Activated naive CD8-positive, alpha-beta T cell treated with anti-CD3 and anti-CD28 coated beads, Interleukin-2, amount 10 ng/mL, durations not matched to agents 7 days and 5 days (primary cell): ENCODE measurements at places on chromosomes 1 and 21. TPM values are rescaled to one million over a fixed set of nuclear protein-coding genes. Genes with fewer than 3 reads are reported as not detected.

Gene RIMKLA
- 3.6 TPM for total RNA-seq

Gene MPZ
- 9.5 TPM for total RNA-seq

Gene LRRC39
- 0.96 TPM for total RNA-seq

- no peak for DNase-seq
- H3K4me1 ChIP-seq = peaks cover 15% of the 10 kb centered on the region
- no peak overlapping the region for H3K27ac ChIP-seq
Observed at GRCh38 chr1:246609632-246610031, 43.4 kb downstream of the CNST start.

- H3K27ac ChIP-seq = no peak overlapping the region
- no peak overlapping the region for H3K4me3 ChIP-seq
- peaks cover 8% of the 10 kb centered on the region for H3K4me1 ChIP-seq
- DNase-seq = no peak
- no peaks in the 10 kb centered on the region for H3K36me3 ChIP-seq
Observed at GRCh38 chr1:226546926-226547325, 1.6 kb upstream of the STUM start.

DNA sequence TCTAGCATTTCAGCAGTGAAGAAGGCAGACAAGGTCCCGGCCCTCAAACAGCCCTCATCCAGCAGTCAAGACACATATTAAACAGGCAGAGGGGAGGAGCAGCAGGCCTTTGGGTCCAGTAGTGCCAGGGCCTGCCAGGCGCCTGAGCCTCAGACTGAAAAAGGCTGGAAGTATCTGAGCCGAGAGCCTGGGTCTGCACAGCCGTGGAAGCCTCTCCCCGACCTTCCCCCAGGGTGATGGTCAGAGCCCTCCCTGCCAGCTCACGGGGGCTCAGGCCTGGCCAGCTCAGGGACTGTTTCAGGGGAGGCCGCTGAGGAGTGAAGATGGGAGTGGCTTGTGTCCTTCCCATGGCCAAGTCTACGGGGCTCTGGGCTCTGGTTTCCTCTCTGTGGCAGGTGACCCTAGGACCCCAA lies 565.2 kb downstream of the PTPRU start:
- no peaks in the 10 kb centered on the region for H3K27me3 ChIP-seq
- H3K4me3 ChIP-seq = no peak overlapping the region
- H3K4me1 ChIP-seq = no peaks in the 10 kb centered on the region
- no peak for DNase-seq

DNA sequence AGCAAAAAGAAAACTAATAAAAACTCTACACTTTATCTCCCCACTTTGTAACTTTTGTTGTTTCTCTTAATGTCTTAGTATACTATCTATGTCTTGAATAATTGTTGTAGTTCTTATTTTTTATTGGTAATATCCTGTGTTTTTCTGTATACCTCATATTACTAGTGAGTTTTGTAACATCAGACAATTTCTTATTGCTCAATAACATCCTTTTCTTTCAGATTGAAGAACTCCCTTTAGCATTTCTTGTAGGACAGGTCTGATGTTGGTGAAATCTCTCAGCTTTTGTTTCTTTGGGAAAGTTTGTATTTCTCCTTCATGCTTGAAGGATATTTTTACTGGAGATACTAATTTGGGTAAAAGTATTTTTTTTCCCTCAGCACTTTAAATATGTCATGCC lies 79.8 kb upstream of the LRRC8B start:
- H3K27ac ChIP-seq = no peak overlapping the region
- peaks cover 4% of the 10 kb centered on the region for H3K36me3 ChIP-seq
- H3K4me1 ChIP-seq = no peaks in the 10 kb centered on the region
- DNase-seq = no peak
- H3K4me3 ChIP-seq = no peak overlapping the region

GRCh38 chr21:18467715-18468114 lies 64.1 kb upstream of the TMPRSS15 start:
- no peaks in the 10 kb centered on the region for H3K36me3 ChIP-seq
- no peak overlapping the region for H3K27ac ChIP-seq
- no peaks in the 10 kb centered on the region for H3K4me1 ChIP-seq
- H3K27me3 ChIP-seq = no peaks in the 10 kb centered on the region

GRCh38 chr21:43854773-43855633 lies 10.0 kb upstream of the AGPAT3 start:
- peaks cover 28% of the 10 kb centered on the region for H3K4me1 ChIP-seq
- peak; percentile 64 for DNase-seq
- peak overlapping the region; percentile 82 for H3K4me3 ChIP-seq
- no peaks in the 10 kb centered on the region for H3K27me3 ChIP-seq

GRCh38 chr1:44072204-44072603 lies 40.9 kb upstream of the SLC6A9 start:
- DNase-seq = no peak
- H3K4me1 ChIP-seq = peaks cover 10% of the 10 kb centered on the region
- no peak overlapping the region for H3K4me3 ChIP-seq
- peaks cover 35% of the 10 kb centered on the region for H3K27me3 ChIP-seq

DNA sequence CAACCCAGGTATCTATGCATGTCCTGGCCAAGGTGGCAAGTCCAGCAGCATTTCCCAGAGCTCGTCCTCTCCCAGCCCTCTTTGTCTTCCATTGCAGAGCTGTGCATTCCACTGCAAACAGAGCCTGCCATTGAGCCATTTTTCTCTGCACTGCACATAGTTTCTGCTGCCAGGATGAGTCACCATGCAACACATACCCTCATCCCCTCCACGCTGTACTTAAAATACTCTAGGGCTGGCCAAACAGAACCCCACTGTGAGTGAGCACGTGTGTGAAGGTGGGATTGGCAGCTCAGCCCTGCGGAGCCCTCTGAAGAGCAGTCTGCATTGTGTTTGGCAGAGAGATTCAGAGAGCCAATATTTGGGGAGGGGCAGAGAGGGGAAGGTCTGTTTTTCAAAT lies 3.9 kb upstream of the ATP1B1 start:
- no peak overlapping the region for H3K4me3 ChIP-seq
- H3K27ac ChIP-seq = no peak overlapping the region
- DNase-seq = no peak
- H3K27me3 ChIP-seq = no peaks in the 10 kb centered on the region
- H3K36me3 ChIP-seq = no peaks in the 10 kb centered on the region

DNA sequence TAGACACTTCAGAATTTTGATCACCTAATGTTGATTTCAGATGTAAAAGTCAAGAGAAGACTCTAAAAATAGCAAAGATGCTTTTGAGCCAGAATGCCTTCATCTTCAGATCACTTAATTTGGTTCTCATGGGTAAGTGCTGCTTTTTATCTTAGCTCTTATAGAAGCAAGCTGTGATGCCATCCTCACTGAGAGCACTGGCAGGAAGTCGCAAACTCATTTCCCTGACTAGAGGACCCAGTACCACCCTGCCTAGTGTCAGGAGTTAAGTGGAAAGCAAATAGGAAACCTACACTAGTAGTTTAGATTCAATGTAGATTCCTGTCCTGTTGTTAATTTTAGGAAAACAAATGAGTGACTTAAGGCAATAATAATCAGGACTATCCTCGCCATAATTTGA lies 12.1 kb downstream of the IFNAR2 start:
- H3K36me3 ChIP-seq = peaks cover 60% of the 10 kb centered on the region
- no peak overlapping the region for H3K4me3 ChIP-seq
- H3K4me1 ChIP-seq = peaks cover 73% of the 10 kb centered on the region
- peak overlapping the region; percentile 58 for H3K27ac ChIP-seq
- no peaks in the 10 kb centered on the region for H3K27me3 ChIP-seq
- DNase-seq = no peak

- peaks cover 6% of the 10 kb centered on the region for H3K36me3 ChIP-seq
- DNase-seq = no peak
- H3K27me3 ChIP-seq = no peaks in the 10 kb centered on the region
- H3K4me1 ChIP-seq = no peaks in the 10 kb centered on the region
- H3K4me3 ChIP-seq = no peak overlapping the region
Observed at GRCh38 chr1:179166663-179167417, 62.6 kb downstream of the ABL2 start.

GRCh38 chr1:18793164-18793563 lies 66.3 kb downstream of the TAS1R2 start:
- H3K27me3 ChIP-seq = peaks cover 9% of the 10 kb centered on the region
- DNase-seq = no peak
- no peaks in the 10 kb centered on the region for H3K4me1 ChIP-seq
- no peaks in the 10 kb centered on the region for H3K36me3 ChIP-seq
- H3K27ac ChIP-seq = no peak overlapping the region

GRCh38 chr1:245753807-245754206 lies 599.0 kb downstream of the KIF26B start:
- H3K4me1 ChIP-seq = no peaks in the 10 kb centered on the region
- no peak for DNase-seq
- no peak overlapping the region for H3K27ac ChIP-seq
- H3K4me3 ChIP-seq = no peak overlapping the region
- H3K36me3 ChIP-seq = peaks cover 5% of the 10 kb centered on the region
- no peaks in the 10 kb centered on the region for H3K27me3 ChIP-seq

- DNase-seq = no peak
- no peak overlapping the region for H3K4me3 ChIP-seq
- no peaks in the 10 kb centered on the region for H3K4me1 ChIP-seq
Observed at GRCh38 chr1:82091729-82092128, 291.0 kb downstream of the ADGRL2 start.

DNA sequence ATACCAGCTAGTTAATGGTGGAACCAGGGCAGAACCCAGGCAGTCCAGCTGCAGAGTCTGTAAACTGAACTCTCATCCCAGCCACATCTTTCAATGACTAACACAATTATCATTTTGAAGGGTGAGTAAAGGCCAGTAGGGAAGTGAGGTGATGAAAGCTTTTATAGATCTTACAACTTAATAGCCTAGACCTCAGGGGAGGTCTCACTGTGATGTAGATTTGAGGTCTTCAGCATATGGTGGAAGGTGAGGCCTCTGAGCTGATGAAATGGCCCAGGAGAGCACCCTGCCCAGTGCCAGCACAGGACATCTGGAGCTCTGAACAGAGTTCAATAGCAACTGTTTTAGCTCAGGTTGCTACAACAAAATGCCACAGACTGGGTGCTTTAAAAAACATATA lies 44.8 kb upstream of the POU2F1 start:
- no peak overlapping the region for H3K27ac ChIP-seq
- no peaks in the 10 kb centered on the region for H3K4me1 ChIP-seq
- DNase-seq = no peak
- no peaks in the 10 kb centered on the region for H3K36me3 ChIP-seq

DNA sequence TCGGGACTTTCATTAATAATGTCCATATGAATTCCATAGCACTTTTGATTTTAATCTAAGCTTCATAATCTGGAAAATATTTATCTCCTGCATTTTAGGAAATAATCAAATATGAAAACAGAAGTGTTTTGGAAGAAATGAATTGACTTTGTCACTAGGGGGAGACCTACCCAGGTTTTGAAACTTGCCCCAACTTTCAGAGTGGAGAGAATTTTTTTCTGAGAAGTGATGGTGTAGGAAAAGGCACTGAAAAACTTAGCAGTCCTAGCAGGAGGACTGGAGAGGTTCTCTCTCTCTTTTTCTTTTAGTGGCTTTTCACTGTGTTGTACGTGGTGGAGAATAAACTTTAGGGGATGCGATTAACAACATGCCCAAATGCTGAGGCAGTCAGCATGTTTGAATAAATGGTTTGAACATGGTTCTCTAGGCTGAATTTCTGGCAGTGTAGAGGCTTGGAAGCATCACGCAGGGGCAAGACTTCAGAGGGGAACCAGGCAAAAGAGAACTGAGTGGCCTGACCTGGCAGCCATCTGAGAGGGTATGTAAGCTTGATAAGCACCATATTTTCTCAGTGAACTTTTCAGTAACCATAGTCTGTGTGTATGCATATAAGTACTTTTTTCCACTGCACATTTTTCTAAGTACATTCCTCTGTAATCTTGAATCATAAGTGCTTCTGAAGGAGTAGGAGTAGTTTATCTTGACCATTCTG lies 68.3 kb upstream of the NEK7 start:
- peak overlapping the region; percentile 63 for H3K27ac ChIP-seq
- H3K4me1 ChIP-seq = peaks cover 11% of the 10 kb centered on the region
- peak overlapping the region; percentile 44 for H3K4me3 ChIP-seq
- no peak for DNase-seq
- peaks cover 2% of the 10 kb centered on the region for H3K27me3 ChIP-seq

DNA sequence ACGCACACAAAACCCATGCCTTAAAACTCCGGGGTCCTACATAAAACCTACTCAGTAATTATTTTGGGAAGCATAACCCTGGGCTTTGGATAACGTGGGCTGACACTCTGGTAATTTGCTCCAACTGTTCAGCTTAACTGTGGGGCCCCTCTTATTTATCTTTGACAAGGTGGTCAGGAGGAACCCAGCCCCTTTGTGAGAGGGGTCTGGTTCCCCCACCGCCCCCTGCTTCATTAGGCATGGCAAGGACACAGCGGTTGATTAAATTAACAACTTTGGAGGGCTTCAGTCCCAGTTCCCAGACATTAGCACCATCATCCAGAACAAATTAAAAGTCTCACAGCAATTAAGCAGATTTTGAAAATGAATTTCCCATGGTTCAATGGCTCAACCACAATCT lies 14.7 kb downstream of the WLS start:
- H3K4me3 ChIP-seq = no peak overlapping the region
- no peaks in the 10 kb centered on the region for H3K4me1 ChIP-seq
- no peaks in the 10 kb centered on the region for H3K36me3 ChIP-seq
- no peaks in the 10 kb centered on the region for H3K27me3 ChIP-seq
- no peak for DNase-seq

DNA sequence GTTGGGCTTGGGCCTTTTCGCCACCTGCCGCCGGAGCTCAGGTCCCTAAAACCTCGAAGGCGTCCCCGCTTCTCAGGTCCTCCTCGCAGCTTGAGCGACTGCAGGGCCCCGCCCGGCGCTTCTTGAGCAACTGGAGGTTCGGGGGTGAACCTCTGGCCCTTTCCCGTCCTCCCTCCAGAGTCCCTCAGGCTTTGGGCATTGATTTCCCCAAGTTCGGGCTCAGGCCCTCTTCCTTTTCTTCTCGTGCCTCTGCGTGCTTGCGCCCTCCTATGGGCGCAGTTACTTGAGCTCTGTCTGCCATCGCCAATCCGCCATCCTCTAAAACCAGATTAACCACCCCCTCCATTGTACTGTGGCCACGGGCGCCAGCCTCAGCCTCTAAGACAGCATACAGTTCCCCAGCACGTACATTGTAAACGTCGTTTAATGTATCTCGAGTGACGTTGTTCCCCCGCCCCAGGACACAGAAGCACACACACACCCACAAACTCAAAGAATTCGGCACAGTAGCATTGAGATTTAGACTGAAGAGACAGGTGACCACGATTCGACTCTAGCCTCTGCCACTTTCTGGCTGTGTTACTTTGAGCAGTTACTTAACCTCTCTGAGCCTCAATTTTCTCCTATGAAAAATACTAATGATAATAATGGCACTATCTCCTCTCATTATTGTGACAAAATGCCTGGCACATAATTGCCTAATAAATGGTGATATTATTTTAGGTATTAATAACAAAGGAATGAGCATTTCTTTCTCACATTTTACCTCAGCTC lies 22.6 kb downstream of the BTG2 start:
- peak overlapping the region; percentile 74 for H3K4me3 ChIP-seq
- no peaks in the 10 kb centered on the region for H3K36me3 ChIP-seq
- peak overlapping the region; percentile 90 for H3K27ac ChIP-seq
- peak; percentile 81 for DNase-seq
- peaks cover 3% of the 10 kb centered on the region for H3K27me3 ChIP-seq
